Right lung (tissue), 10 donors: ENCODE measurements at places on chromosomes 2 and 18.

- no peak for DNase-seq
Observed at GRCh38 chr18:22238681-22239080, 69.3 kb downstream of the GATA6 start.

GRCh38 chr2:109507217-109507616 lies 106.5 kb downstream of the SEPTIN10 start:
- no peak for DNase-seq

DNA sequence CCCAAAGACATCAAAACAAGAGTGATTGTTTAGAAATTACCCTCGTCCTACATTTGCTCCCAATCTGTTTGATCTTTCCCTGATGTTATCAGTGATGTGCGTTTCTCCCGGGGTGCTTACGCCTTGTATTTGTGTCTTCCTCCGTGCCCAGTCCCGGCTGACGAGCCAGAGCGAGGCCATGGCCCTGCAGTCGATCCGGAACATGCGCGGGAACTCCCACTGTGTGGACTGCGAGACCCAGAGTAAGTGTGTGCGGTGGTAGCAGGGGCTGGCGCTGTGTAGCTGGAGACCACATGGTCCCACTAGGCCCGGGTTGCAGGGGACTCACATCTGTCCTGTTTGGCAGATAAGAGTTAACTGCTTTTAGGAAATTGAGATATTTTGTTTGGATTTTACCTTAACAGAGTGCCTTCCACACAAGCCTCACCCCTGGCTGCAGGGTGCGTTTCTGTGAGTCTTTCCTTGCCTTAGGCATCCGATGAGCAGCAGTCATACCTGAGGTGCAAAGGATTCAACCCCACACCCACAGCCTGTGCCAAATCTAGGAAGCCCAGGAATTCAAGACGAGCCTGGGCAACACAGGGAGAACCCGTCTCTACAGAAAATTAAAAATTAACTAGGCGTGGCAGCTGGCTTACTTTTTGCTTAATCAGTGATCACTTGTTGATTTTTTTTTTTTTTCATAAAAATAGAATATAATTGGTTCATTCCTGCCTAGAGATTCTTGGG lies 127.4 kb downstream of the GBX2 start:
- no peak for DNase-seq

DNA sequence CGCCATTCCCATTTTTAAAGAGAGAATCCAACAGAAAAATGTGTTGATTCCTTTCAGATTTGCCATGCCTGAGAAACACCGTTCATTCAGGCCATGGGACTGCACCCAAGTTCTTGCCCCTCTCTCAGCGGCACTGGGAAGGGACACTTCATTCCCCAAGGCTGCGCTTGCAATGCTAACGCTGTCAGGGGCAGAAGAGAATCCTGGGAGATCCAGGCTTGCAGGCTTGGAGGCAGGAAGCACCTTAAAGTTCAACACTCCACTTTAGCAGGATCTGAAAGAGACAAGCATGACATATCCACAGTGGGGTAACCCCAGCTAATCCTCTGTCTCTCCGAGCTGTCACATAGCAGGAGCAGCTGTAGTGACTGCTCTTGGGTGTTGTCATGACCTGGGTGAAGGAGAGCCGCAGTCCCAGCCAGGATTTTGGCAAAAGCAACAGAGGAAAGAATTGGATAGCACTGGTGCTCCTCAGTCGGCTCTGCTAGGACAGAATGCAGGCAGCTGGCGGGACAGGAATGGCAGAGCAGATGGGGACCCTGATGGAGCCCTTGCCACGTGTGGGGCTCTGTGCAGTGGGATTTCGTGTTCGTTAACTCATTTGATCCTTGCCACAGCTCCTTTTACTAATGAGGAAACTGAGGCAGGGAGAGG lies 22.0 kb upstream of the ODC1 start:
- DNase-seq, result no peak

- DNase-seq, result no peak
Observed at GRCh38 chr2:45178854-45179253, 169.6 kb upstream of the SIX2 start.

DNA sequence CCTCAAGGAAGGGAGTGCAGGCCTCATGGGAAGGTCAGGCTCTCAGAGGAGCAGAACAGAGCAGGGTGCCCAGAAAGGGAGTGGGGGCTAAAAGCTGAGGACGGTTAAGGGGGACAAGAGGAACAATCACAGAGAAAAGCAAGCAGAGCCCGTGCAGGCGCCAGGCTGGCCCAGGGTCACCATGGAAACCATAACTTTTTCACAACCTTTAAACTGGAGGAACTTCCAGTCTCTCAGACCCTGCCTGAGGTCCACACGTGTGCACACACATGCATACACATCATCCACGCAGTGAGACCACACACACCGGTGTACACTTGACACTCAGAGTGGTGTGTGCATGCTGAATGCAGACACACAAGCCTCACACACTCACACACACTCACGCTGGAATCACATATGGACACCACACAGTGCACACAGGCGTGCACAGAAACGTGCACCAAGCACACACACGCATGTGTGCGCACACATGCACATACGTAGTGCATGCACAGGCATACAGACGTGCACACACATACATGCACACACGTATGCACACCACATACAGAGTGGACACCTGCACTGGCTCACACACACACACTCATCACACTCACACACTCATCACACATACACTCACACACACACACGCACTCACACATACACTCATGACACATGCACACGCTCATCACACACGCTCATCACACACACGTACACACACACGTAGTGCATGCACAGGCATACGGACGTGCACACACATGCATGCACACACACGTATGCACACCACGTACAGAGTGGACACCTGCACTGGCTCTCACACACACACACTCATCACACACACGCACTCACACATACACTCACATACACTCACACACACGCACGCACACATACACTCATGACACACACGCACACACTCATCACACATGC lies 37.2 kb upstream of the SNED1 start:
- no peak for DNase-seq

GRCh38 chr2:48578313-48578712 lies 39.3 kb upstream of the GTF2A1L start:
- DNase-seq, result no peak

GRCh38 chr2:6823111-6823510 lies 42.6 kb downstream of the CMPK2 start:
- no peak for DNase-seq
